GDM1 (cell line): ENCODE measurements at places on chromosomes 6 and 20.

DNA sequence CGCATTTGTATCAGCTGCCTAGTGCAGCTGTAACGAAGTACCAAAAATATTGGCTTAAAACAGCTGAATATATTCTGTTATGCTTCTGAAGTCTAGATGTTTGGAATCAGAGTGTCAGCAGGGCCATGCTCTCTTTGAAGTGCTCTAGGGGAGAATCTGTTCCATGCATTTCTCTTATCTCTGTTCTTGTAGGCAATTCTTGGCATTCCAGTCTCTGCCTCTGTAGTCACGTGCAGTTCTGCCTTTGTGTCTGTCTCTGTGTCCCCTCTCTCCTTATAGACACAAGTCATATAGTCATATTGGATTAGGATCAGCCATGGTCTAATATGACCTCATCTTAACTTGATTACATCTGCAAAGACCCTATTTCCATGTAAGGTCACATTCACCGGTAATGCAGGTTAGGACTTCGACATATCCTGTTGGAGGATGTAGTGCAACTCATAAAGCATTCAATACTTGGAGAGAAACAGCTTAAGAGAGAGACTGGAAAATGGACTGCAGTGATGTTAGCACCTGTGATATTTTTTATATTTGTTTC lies 18.6 kb downstream of the FAM83B start:
- DNase-seq = no peak

DNA sequence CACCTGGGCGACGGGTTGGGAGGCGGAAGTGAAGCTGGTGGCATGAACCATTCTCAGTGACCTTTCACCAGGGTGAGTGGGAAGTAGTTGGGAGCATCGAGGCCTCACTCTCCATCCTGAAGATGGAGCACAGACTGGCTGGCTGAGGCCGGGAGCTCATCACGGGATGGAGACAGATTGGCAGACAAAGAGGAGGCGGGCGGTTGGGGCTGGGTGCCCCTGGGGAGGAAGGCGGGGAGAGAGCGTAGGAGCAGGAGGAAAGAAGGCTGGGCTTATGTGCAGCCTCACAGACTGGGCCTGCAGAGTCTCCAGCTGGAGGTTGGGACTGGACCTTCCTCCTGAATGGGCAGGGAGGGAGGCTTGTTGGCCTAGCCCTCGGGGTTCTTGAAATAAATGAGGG lies 44.2 kb upstream of the SCRT2 start:
- DNase-seq = no peak

- no peak for DNase-seq
These were observed 525 bp downstream of the PNRC1 start for GRCh38 chr6:89081129-89081422.

DNA sequence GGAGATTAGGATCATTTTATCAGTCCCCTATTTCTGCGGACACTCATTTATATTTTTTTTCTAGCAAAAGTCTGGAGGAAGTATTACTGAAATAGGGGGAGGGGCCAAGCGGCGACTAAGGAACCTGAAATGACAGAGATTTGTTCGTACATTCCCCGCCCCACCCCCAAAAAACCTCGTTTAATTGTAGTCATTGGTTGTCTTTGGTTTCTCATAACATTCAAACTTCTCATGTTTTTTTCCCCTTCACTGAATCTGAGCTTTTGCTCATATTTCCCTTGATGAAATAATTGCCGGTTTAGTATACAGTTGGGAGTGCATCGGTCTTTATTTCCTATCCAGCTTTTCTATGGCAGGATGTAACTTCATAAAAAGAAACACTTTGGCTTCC lies 768 bp upstream of the FYN start:
- DNase-seq = no peak

- no peak for DNase-seq
These were observed 52.9 kb downstream of the FBXL4 start for GRCh38 chr6:98894810-98895209.

- no peak for DNase-seq
These were observed 98.8 kb upstream of the BEND6 start for GRCh38 chr6:56856036-56856580.
